ENCODE measurements at places on chromosomes 12 and 14.

DNA sequence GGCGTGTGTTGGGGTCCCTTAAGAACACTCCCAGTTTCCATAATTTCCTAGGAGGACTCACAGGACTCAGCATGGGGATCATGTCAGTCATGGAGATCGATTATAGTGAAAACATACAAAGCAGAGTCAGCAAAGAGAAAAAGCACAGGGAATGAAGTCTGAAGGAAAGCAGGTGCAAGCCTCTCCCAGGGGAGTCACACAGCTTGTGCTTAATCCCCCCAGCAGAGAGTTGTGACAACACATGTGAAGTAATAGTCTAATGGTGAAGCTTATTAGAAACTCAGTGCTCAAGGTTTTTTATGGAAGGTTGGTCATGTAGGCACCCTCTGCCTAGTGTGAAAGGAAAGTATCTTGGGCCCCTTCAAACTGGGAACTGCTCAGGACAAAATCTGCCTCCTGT, 149.0 kb upstream of the SEL1L start:
- DNase-seq = no peak

- no peak for DNase-seq
These were observed 1.4 kb downstream of the ZNF385A start for GRCh38 chr12:54383041-54383609.

DNA sequence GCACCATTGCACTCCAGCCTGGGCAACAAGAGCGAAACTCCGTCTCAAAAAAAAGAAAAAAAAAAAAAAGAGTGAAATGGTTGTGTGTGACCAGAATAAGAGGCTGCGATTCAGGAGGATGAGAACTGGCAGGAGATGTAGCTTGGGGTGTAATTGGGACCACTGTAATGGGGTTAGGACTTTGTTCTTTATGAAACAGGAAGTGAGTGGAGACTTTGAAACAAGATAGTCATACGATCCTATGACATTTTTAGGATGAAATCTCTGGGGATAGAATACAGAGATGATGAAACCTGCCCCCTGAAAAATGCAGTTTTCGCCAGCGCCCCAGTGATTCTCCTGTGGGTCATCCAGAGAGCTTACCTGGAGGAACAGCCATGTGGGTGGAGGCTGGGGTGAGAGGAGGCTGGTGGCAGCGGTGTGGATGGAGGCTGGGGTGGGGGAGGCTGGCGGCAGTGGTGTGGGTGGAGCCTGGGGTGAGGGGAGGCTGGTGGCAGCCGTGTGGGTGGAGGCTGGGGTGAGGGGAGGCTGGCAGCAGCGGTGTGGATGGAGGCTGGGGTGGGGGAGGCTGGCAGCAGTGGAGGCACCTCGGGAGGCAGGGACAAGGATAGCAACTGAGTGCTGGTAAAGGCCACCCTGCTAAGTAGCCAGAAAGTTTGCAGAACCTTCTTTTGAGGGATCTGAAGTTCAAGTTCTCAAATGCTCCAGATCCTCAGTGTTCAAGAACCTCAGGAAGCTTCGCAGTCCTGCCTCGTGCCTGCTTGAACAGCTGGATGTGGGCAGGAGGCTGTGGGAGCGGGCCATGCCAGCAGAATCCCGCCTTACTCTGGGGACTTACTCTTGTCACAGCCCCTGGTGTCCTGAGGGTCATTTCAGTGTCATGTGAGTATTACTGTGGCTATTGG, 20.2 kb downstream of the FBXL14 start:
- DNase-seq = no peak

- DNase-seq = no peak
These were observed 132.7 kb downstream of the SLC41A2 start for GRCh38 chr12:104825408-104825807.

- DNase-seq = no peak
These were observed 3.5 kb downstream of the B3GNT4 start for GRCh38 chr12:122206976-122207375.

DNA sequence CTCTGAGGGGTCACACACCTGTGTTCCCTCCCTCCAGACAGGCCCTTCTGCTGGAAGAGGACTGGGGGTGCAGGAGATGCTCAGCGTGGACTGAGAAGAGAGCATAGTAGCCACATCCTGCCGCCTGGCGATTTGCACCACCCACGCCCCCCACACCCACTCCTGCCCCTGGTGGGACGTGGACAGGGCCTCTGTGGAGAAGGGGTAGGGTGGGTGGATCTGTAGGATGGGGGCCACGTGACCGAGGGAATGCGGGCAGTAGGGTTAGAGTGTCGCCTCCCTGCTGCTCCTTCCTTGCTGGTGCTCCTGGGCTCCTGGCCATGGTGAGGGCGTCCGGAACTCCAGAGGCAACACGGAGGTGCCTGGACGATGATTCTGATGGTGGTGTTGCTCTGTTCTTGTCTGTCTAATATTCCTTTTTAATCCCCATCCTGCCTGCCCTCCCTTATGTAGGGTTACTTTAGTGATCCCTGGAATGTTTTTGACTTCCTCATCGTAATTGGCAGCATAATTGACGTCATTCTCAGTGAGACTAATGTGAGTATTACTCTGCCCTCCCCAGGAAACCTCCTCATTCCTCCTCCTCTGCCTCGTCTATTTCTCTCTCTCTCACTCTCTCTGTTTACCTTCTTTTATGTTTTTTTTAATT, 161.5 kb upstream of the FKBP4 start:
- DNase-seq = no peak

DNA sequence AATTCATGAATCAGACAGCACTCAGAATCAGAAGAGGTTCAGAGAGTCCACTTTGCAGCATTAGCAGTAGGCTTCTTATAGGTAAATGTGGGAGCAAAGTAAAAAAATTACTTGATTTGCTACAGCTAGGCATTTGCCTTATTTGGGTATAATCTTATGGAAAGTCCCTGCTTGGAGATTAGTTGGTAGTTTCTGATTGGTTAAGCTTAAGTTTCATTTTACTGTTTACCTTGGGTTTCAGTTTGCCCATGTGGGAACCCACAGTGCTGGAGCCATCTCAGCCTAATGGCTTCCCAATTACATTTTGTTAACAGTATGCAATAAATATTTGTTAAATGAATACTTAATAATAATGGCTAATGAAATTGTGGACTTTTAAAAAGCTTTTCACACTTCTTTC, 311.0 kb upstream of the FLRT2 start:
- no peak for DNase-seq

GRCh38 chr12:3173912-3174311, 96.7 kb downstream of the TSPAN9 start:
- DNase-seq = no peak

DNA sequence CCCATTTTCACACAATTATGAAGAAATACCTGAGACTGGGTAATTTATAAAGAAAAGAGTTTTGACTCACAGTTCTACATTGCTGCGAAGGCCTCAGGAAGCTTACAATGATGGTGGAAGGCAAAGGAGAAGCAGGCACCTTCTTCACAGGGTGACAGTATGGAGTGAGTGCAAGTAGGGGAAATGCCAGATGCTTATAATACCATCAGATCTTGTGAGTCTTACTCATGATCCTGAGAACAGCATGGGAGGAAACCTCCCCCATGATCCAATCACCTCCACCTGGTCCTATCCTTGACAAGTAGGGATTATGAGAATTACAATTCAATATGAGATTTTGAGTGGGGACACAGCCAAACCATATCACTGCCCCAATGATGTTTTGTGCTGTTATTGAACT, 189.3 kb upstream of the CRY1 start:
- no peak for DNase-seq

GRCh38 chr12:24631676-24632426, 317.1 kb downstream of the BCAT1 start:
- no peak for DNase-seq

- DNase-seq = no peak
These were observed 96.8 kb upstream of the DACT1 start for GRCh38 chr14:58540749-58541632.

DNA sequence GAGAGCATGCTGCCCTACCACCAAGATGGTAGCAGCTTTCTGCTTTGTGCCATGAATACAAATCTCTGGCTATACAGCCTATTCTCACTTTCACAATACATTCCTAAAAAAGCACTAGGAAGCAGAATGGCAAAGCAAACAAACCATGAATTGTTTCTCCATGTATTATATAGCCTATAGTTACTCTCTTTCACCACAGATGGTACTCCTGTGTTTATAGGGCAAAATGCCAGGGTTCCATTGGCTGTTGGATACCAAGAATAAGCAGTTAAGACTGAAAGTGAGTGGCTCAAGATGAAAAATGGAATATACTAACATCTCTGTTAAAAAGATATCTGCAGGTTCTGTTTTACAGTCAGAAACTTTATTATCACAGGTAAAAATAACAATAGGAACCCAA, 11.1 kb downstream of the ARF3 start:
- DNase-seq = no peak

- no peak for DNase-seq
These were observed 155.0 kb downstream of the CRADD start for GRCh38 chr12:93832131-93832530.

DNA sequence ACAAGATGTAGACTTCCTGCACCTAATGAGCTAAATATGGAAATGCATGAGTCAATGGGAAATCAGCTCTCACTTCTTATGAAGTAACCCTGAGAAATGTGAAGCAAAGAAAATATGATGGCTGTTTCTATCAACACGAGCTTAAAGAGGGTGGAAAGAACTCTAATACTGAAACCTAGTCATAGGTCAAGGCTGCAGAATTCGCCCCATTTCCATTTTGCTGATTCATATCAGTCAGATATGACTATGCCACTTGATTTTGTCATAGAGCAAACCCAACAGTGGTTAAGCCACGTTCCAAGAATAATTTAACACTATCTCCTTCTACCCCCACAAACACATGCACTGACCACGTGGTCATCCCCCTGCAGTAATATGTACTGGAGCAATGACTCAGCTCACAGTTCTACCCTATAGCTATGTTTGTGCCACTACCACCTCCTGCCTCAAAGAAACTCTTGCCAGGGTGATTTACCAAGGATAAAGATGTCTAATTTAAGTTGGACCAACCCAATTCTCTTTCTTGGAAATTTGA, 157.5 kb downstream of the TMTC3 start:
- DNase-seq = no peak

- DNase-seq = no peak
These were observed 92.7 kb downstream of the DIP2B start for GRCh38 chr12:50597200-50598195.

- no peak for DNase-seq
These were observed 81.5 kb downstream of the OSBPL8 start for GRCh38 chr12:76478045-76478444.

GRCh38 chr12:3453990-3454680, 36.9 kb upstream of the PRMT8 start:
- DNase-seq = no peak

- no peak for DNase-seq
These were observed 41.8 kb downstream of the CPM start for GRCh38 chr12:68891141-68891540.

DNA sequence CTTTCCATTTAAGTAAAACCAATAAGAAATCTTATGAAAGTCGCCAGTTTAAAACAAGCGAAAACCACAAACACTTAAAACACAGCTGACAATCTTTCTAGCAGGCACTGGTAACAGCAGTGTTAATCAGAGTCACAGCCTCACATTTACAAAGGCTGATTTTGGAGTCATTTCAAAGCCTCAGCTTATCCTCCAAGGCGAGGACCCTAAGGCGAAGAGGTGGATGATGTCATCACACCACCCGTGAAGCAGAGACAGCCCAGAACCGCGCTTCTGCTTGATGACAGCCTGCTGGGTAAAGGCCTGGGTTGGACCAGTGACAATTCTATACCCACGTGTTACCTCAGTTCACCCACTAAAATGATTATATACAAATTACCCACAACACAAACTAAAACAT, 10.1 kb downstream of the GOLGA3 start:
- DNase-seq = no peak

DNA sequence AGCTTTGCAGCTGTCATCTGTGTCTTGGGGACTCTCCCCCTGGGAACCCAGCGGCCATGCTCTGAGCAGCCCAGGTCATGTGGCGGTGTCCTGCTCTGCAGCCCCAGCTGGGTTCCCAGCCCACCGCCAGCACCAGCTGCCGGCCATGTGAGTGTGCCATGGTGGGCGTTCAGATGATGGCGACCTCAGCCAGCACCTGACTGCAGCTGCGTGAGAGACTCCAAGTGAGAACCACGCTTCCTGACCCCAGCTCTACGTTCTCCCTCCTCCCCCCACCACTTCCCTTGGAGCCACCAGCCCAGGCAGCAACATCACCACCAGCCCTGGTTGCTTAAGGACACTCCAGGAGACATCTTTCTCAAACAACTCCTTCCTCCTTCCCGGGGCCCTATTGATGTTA, 68.8 kb downstream of the SLC24A4 start:
- no peak for DNase-seq

DNA sequence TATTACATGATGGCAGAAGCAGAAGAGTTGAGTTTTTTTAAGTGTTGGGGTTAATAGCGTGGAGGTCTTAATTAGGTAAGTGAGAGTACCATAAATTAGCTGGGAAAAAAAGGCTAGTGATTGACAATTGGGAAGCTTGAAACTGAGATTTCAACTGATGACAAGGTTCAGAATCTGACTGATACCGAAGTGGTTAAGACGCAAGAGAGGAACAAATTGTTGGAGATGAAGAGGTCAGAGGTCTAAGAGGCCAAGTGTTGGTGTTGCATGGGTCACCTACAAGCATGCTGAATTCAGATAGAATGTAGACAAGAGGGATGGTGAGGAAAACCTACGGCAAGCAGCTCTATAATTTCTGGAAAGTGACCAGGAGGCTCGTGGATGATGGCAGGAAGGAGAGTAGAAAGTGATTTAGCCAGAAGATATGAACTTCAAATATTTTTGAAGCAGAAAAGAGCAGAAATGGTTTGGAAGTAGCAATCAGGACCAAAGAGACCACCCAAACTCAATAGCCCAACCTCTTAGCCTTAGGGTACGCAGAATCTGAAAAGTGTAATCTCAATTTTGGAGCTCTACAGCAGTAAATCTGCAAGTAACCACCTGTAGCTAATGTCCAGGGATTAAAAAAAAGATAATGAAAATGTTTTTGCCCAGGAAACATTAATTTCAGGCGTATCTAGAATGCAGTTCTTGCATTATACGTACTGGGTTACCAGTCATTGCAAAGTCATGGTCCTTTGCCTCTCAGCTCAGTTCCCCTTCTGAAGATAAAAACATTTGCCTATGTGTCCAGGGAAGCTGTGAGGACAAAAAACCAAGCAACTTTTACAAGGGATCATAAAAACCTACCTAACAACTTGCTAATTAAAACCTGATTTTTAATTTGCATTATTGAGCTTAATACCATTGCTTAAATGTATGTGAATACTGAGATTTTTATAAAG, 1.7 kb upstream of the TMPO start:
- no peak for DNase-seq

DNA sequence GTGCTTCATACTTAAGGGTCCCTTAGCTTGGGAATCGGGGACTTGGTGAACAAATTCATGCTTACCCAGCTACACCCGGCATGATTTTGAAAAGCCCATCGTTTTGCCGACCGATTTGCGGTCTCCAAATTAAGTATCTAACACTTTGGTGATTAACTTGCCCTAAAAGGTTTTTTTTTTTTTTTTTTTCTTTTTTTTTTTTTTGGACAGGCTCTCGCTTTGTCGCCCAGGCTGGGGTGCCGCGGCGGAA, 843 bp upstream of the HSP90AA1 start:
- DNase-seq = no peak

DNA sequence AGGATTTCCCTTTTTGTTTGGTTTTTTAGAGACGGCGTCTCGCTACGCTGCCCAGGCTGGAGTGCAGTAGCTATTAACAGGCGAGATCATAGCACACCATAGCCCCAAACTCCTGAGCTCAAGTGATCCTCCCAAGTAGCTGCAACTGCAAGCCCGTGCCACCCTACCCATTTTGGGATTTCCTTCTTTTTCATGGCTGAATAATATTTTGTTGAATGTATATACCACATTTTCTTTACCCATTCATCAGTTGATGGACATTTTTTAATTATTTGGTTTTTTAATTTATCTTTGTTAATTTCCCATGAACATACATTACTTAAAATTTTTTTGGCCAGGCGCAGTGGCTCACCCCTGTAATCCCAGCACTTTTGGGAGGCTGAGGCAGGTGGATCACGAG, 15.2 kb downstream of the PITPNM2 start:
- DNase-seq = no peak
